Right cardiac atrium (tissue), 5 donors: ENCODE measurements at places on chromosomes 7 and 10.

DNA sequence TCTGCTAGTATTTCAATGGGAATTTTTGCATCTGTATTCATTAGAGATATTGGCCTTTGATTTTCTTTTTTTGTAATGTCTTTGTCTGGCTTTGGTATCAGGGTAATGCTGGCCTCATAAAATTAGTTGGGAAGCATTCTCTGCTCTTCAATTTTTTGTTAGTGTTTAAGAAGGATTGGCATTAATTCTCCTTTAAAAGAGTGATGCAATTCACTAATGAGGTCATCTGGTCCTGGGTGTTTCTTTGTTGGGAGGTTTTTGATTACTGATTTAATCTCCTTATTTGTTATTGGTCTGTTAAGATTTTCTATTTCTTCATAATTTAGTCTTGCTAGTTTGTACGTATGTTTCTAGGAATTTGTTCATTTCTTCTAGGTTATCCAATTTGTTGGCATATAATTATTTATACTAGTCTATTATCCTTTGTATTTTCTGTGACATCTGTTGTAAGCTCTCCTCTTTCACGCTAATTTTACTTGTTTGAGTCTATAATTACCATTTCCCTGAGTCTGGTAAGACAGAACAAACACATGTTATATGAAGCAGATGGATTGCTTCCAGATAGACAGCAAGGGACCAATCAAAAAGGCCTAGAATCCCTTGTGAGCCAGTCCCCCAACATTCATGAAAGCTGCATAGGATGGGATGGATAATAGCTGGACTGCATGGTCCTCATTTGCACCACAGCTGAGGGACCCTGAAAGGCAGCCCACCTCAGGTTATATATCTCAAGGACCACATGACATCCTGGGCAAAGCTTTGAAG lies 54.4 kb downstream of the MTPAP start:
- DNase-seq = no peak

DNA sequence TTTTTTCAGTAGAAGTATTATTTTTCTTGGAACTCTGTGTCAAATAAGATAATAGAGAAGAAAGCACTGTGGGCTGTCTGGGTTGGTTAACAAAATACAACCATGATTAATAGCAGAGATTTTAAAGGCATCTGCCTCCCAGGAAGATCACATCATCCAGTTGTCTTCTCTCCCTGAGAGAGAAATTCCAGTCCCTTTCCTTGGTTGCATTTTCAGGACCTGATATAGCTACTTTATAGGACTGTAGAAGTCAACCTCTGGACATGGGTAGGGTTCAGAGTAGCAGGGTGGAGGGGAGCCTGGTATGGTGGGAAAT lies 309.9 kb upstream of the IGFBP3 start:
- no peak for DNase-seq

GRCh38 chr7:98719396-98719795 lies 102.3 kb downstream of the NPTX2 start:
- no peak for DNase-seq

- DNase-seq = no peak
These were observed 21.2 kb downstream of the OR9A2 start for GRCh38 chr7:143005632-143006260.

- no peak for DNase-seq
These were observed 637.9 kb downstream of the NXPH1 start for GRCh38 chr7:9071160-9071762.
